ENCODE measurements at places on chromosomes 16 and 17.

DNA sequence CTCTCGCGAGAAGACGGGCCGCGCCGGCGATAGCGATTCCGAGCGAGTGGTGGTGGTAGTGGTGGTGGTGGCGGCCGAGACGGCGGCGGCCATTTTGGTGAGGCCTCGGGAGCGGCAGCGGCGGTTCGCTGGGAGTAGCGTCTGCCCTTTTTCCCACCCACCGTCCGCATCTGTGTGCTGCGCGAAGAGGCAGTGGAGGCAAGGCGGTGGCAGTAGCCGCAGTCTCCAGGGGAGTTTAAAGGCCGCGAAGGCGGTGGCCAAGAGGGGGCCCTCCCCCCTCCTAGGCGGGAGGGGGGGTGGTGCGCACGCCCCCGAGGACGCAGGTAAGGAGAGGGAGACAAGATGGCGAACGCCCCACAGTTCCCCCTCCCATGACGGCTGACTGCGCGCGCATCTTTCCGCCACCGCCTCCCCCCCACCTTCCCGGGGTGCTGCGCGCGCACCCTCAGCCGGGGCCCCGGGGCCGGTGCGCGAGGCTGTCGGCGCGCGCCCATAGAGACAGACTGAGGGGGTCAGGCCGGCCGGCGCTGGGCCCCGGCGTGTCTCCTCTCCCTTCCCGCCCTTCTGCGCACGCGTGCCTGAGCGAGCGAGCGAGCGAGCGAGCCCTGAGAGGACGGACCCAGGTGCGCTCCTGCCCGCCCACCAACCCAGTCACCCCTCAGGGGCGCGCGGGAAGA is 694 bp upstream of the SRCAP start:
- DNase-seq = peak; percentile 99

DNA sequence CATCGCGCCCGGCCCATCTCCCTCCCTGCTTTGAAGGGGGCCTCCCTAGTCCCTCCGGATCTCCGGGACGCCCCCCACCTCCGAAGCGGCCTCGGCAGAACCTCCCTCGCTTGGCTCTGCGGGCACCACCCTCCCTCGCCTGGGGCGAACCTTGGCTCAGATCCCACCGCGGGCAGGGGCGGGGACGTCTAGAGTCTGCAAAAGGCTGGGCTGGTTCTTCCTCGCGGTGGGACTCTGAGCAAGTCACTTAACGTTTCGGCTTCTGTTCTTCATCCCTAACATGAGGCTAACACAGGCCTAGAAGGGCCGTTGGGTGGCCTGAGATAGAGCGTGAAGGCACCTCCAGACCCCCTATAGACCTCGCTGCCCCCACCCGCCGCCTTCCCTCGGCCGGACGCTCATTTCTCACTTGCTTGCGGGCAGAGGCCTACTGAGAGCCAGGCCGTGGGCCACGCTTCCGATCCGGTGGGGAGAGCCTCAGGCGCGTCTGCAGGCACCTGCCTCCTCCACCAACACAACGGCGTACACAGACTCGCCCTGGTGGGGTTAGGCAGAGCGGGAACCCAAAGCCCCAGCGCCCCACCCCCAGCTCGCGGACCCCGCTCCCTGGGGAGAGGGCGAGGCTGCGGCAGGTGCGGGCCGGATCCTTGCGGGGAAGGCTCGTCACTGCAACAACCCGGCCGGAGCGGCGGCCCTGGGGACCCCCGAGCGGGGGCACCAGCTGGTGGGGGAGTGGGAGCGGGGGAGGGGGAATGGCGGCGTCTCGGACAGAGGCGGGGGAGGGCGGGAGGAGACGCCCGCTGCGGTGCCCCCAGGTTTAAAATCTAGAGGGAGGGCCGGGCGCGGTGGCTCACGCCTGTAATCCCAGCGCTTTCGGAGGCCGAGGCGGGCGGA is 5.4 kb downstream of the MYO1C start:
- peak; percentile 78 for DNase-seq

DNA sequence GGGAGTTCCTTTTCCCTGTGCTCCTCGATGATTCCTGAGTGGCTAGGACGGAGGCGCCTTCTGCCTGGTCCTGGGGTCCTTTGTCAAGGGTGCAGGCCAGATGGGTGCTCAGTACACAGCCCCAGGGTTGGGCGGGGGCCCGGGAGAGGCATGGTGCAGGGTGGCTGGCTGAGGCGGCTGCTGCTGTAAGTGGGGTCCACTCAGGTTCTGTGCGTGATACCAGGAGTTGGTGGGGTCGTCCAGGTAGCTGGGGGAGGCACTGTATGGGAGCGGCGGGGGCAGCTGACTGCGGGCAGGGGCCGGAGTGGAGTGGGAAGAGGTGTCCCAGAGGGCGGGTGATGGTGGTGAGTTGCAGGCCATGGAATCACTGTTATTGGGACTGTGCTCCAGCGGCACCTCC is 3.6 kb downstream of the DLX3 start:
- no peak for DNase-seq

GRCh38 chr16:77787452-77787851 is 912 bp upstream of the VAT1L start:
- no peak for DNase-seq

- no peak for DNase-seq
Measured at GRCh38 chr16:74271872-74272271, 24.7 kb upstream of the PSMD7 start.

DNA sequence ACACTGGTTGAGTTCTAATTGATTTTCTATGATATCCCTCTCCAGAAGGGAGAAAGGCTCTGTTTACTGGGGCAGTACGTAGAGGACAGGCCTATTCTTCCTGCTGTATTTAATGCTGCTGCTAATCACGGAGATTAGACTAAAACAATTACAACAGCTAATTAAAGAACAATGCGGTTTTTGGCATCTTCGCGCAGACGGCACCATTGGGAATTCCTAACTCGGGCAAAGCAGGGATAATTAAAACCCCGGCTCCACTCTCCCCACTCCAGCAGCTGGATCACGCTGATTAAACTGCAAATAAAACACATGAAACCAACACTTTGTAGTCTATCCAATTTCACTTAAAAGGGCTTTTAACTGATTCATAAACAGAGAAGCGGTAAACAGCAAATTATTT is 147.6 kb downstream of the XYLT1 start:
- no peak for DNase-seq

DNA sequence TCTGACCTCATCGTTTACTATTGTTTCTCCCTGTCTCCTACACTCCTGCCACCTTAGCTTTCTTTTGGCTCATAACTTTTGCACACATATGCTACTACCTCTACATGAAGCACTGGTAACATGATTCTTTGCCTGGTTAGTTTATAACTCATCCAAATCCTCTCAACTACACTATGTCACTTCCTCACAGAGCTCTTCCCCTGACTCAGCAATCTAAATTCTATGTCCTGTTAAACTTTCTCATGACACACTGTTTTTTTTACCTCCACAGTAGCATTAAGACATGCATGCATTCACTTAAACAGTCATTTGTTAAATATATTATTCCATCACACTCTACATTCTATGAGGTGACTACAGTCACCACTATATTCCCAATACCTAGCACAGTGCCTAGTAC is 19.7 kb downstream of the APPBP2 start:
- DNase-seq = no peak

GRCh38 chr17:40922239-40922638 is 15.2 kb downstream of the KRT23 start:
- DNase-seq = peak; percentile 56

DNA sequence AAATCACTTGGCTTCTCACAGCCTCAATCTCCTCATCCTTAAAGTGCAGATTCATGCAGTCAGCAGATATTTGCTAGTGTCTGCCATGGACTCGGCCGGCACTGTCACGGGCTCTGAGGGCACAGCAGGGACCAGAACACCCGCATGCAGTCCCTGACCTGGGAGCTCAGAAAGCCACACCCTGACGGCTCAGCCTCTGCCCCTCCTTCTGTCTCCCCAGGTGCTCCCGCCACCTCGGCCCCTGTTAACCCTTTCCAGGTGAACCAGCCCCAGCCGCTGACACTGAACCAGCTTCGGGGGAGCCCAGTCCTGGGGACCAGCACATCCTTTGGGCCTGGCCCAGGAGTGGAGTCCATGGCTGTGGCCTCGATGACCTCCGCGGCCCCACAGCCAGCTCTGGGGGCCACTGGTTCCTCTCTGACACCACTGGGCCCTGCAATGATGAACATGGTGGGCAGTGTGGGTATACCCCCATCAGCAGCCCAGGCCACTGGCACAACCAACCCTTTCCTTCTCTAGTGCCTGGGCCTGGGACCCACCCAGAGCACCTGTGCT is 28.7 kb downstream of the B9D1 start:
- no peak for DNase-seq

GRCh38 chr17:55758171-55758570 is 7.3 kb downstream of the PCTP start:
- DNase-seq = no peak

- DNase-seq = no peak
Measured at GRCh38 chr17:977166-977565, 2.4 kb downstream of the NXN start.

DNA sequence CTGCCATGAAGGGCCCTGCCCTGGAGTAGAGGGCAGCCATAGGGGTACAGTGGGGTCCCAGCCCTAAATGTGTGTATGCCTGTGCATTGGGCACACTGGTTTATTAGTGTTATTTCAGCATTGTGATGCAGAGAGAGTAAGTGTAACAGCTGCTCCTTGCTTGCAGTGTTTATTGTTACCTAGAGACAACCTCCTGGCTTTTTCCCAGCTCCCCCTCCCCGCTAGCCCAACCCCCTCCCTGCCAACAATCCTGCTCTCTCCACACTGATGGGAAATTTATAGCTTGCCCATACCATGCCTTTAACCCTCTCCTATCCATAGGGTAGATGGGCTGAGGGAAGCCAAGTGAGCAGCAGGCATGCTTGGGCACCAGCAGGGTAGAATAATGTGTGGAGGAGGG is 51.3 kb downstream of the NEUROD2 start:
- DNase-seq = no peak

DNA sequence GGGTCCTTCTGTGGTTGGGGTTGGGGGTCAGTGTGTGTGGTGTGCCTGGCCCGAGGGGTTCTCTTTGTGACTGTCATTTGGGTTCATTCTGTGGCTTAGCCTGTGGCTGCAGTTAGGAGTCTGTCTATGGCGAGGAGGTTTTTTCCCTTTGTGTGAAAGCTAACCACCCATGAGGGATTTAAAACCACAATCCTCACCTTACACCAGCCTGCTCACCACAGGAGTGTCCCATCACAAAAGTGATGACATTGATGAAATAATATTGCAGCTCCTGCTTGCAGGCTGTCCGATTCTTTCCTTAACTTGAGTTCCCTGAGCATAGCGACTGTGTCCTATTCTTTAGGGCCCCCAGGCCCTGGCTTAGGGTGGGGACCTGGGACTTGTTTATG is 113.6 kb downstream of the RAP1GAP2 start:
- DNase-seq = no peak

DNA sequence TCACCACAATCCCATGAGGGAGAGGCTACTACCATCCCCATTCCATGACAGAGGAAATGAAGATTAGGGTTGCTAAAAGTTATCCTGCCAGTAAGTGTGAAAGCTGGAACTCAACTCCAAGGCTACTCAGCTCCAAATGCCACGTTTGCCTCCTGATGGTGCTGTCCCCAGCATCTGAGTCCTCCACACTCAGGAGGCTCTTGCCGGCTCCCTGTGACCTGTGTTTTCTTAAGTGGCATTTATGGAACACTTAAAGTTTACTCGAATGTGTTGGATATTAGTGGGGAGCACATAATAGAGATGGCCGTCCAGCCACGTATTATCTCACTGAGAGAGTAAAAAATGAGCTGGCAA is 267.9 kb downstream of the CBLN1 start:
- DNase-seq = no peak

DNA sequence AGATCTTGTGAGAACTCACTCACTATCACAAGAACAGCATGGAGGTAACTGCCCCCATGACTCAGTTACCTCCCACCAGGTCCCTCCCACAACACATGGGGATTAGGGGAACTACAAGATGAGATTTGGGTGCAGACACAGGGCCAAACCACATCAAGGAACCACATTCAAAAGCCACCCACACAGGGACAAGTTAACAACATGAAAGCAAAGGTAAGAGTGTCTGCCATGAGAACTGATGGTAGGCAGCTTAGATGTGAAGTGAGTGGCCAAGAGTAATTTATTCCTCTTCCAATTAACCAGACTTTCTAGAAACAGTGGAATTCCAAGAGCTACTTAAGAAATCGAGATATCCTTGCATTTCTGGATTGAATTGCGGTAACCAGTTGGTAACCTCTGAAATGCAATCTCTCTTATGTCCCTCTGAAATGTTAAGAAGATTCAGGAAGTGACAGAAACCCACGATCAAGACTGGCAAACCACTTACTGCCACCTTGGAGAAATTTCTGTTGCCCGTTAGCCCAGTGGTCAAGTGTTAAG is 167.4 kb upstream of the CACNG5 start:
- DNase-seq = no peak

Measured in RWPE1 (cell line).